Occipital lobe (tissue), 3 donors: ENCODE measurements at places on chromosomes 7 and 10. TPM values are rescaled to one million over a fixed set of nuclear protein-coding genes. Genes with fewer than 3 reads are reported as not detected.

- no peak for DNase-seq
These were observed 68.9 kb downstream of the CDK6 start for GRCh38 chr7:92767437-92767836.

DNA sequence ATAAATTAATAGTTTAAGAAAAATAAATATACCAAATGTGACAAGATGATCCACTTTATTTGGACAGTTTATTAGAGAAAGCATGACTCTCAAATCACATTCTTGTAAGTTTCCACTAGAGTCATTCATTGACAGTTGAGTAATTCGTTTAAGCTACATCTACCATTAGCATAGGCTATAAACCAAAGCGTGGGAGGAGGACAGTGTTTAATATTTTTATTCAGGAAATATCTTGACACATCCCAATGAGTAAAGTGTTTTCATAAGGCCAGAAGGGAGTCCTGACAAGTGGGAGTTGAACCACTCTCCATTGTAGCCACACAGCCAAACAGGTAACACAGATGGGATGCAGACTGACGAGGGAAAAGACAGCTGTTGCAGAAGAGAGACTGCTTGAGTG, 386.5 kb upstream of the SEMA3D start:
- DNase-seq: no peak

- DNase-seq: no peak
These were observed 38.9 kb upstream of the KAT6B start for GRCh38 chr10:74787457-74787856.

DNA sequence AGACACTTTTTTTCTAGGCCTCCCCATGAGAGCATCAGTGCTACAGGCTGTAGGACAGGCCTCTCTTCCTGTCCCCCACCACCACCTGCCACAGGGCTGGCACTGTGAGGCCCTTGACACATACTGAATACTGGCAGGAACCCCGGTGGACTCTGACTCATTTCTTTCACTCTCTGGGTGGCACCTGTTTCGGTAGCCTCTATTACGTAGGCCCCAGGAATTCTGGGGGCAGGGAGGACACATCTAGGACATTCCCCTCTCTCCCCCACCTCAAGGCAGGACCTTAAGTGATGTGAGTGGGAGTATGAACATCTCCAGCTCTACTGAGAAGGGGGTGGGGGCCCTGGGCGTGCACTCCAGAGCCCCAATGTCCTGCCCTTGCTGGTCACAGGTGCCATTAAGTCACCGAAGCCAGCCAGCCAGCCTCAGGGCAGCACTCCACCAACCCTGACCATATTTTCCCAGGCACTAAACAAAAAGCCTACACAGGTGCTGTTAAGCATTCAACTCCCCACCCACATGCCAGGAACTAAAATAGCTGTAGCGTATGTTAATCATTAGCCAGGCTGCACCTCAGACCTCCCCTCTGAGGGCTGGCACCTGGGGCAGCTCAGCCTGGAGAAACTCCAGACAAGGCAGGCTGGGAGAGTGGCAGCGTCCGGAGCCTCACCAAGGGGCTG, 8.9 kb downstream of the ANXA11 start:
- DNase-seq: no peak

GRCh38 chr10:11166550-11166949, 148.9 kb downstream of the CELF2 start:
- DNase-seq: no peak

GRCh38 chr10:58189269-58189668, 78.4 kb downstream of the IPMK start:
- no peak for DNase-seq

DNA sequence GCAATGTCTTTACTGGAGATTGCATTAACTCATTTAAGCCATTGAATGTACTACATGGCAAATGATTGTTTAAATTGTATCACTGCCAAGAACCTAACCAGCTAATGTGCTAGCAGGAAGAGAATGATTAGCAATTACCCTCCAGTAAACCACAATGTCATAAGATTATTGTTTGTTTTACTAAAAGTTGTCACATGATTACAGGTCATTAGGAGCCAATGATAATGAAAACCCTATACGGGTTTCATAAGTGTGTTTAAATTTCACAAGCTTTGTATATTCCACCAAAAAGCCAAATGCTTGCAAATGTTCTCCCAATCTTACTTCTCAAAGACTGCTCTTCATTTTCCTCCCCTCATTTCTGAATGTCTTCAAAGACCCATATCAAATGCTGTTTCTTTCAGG, 76.5 kb upstream of the PPP1R3C start:
- no peak for DNase-seq

- no peak for DNase-seq
These were observed 74.9 kb downstream of the SH3PXD2A start for GRCh38 chr10:103780242-103781149.

GRCh38 chr10:5976512-5977470, 552 bp downstream of the IL15RA start:
- peak; percentile 42 for DNase-seq

DNA sequence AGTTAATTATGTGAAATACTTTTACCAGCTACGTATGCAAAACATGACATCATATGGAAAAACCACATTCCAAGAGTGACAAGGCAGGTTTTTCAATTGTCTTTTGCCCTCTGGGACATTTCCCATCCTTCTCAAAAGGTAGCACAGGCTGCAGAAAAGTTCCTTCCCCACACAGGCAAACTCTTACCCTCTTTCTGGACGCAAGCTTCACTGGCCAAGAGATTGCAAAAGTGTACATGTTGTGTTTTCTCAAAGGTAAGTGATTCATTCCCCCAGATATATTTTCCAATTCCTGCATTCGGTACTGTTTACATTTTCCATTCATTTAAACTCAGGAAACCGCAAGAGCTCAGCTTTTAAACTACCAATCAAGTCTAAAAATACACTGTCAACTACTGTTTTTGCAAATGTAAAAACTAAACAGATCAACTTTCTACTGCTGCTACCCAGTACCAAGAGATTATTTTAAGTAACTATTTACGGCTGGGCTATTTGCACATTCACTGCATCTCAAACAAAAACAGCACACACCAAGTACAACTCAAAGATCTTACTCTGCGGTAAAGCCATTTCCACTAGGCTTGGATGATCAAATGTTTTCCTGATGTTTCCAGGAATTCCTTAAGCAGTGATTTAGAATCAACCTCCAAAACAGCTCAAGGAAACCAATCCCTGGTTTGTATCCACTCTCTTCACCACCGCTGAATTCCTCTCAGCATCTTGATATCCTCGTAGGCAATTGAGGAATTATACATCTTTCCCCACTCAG, 233.6 kb upstream of the CCDC6 start:
- no peak for DNase-seq

DNA sequence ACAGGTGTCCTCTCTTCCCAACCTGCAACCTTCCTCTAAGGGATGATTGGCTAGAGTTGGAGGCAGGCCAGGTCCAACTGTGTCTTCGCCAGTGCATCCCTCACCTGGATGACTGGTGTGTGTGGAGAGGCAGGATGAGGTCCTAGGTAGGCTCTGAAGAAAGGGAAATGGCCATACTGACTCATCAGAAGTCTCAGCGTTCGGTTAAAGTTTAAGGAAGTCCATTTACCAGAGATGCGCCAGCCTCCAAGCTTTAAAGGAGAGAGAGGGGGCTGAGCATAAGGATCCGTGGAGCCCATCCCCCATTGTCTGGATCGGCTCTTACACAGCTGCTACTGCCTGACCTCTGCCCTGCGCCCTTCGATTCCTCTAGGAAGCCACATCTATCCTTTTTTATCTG, 4.4 kb downstream of the KEL start:
- DNase-seq: no peak

DNA sequence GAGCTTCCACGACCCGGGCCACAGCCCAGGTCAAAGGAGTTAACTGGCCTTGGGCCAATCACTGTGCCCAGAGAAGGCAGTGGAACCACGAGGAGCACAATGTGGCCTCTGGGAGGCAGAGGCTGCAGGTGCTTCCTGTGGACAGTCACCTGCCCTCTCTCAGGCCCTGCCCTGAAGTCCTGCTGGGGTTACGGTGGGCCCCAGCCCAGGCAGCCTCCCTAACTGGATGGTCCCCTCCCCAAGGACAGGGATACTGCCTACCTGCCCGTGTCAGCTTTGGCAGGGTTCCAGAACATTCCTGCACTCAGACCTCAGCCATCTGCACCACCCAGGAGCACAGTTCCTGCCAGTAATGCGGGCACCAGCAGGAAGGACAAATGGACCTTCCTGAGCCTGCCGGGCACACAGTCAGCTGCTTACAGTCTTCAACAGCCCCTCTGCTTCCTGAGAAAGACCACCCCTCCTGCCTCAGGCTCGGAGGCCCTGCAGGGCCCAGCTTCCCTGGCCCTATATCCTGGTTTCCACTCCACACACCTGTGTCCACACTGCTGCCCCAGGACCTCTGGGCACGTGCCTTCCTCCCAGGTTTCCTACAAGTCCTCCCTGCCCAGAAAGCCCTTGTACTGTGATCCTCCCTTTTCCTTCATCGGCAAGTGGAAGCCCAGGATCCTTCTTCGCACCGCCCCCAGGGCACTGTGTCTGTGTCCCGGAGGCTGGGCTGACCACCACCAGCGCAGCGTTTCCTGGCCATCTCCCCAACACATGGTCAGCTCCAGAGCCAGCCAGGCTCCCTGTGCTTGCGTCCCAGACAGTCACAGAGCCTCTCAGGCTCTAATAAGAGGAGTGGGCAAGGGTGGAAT, 23.3 kb downstream of the WDR86 start:
- no peak for DNase-seq

- no peak for DNase-seq
These were observed 242.6 kb upstream of the HGF start for GRCh38 chr7:82012453-82012852.

GRCh38 chr10:11148142-11149028, 130.7 kb downstream of the CELF2 start:
- DNase-seq: no peak

- DNase-seq: no peak
These were observed 329.4 kb upstream of the ZNF32 start for GRCh38 chr10:43978091-43978490.

DNA sequence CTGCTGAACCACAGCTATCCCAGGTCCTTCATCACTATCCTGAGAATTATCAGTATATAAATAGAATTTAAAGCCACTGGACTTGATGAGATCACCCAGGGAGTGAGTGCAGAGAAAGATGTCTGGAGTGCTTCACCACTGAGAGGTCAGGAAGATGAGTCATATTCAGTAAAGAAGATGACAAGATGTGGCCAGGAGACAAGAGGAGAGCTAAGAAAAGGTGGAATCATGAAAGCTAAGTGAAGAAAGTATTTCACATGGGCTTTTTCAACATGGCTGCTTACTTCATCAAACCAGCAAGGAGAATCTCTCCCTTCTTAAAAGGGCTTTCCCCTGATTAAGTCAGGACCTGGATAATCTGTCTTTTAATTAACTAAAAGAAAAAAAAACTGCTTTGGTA, 9.1 kb upstream of the PRKAR2B start:
- no peak for DNase-seq

DNA sequence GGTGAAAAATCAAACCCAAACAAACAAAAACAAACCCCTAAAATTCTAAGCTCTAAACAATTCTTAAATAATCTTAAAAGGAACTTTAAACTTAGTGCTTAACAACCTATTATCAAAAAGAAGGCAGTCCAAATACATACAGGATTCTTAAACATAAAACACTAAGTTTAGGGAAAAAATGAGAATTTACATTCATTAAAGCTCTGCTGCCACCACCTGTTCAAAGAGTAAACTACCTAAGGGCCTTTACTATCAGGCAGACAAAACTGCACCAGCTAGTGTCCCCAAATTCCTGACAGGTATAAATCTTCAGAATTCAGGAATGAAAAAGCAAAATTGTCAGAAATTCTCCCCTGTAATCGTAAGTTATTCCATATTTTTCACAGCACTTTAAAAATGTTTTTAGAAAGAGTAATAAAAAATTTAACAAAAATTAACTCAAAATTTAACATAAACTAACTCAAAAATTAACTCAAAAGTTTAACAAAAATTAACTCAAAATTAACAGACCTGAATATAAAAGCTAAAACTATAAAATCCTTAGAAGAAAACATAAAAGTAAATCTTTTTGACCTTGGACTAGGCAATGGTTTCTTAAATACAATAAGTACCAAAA, 55.1 kb downstream of the PDZD8 start:
- DNase-seq: no peak

- no peak for DNase-seq
These were observed 15.4 kb downstream of the ACSL5 start for GRCh38 chr10:112389271-112389822.

- no peak for DNase-seq
These were observed 28.9 kb downstream of the CPA1 start for GRCh38 chr7:130409067-130409711.

DNA sequence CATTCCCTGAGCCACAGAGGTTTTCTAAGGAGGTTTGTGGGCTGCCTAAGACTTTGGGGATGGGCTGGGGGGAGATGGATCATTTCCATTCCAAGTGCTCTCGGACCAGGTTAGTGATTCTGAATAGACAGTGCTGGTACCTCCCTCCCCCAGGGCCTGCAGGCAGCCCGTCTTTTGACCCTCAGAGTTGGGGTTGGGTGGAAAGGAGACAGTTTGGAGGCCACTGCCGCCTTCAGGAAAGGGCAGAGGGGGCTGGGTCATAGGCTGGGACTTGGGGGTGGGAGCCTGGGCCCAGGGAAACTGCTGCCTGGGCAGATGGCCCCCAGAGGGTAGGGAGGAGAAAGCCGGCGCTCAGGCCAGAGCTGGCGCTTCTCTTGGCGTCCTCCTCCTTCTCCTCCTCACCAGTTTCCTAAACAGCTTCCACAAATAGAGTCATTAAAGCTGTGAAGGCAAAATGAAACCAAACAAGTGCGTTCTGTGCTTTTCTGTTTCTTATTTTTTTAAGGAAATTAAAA, 4.4 kb downstream of the UNC5B start:
- no peak for DNase-seq

DNA sequence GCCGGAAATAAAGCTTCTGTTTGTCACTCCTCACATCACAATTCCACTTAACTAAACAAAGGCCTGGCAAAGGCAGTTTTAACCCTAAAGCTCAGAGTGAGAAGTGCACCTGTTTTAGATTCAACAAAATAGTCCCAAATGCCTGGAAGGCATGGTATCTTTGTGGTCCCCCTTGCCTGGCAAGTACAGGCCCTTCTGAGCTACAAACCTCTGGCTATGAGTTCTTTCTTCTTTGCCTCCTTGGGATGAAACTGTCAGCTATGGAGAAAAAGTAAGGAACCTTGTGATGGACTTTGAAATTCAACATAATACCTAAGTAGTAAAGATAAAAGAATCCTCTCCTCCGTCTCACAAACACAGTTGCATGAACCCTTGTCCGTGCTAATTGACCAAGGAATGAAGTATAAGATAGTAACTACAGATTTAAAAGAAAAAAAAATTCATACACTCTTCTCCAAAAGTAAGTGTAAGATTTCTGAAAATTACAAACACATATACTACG, 244.5 kb upstream of the ETV1 start:
- no peak for DNase-seq

DNA sequence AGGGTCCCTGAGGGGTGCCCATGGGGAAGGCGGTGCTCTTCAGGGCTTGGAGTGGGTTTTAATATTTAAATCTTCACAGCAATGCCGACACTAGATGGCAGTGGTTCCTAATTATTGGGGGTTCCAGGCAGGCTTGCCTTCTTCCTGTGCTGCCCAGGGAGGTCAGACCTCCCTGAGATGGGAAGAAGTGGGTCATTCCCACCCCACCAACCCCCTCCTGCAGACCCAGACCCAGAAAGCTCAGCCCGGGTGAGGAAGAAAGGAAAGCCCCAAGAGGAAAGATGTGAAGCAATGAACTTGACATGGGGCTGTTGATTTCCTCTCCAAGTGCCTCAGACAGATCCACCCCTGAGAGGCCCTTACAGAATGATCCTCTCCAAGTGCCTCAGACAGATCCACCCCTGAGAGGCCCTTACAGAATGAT, 85.1 kb upstream of the LANCL2 start:
- DNase-seq: peak; percentile 15

SOSTDC1 gene
- total RNA-seq: 12.6 TPM

FOXI2 gene
- total RNA-seq: not detected

ARHGAP22 gene
- 2.2 TPM for total RNA-seq

TMEM229A gene
- 1.7 TPM for total RNA-seq

CPA1 gene
- total RNA-seq: not detected
